ENCODE measurements at places on chromosomes 5 and 9.

GRCh38 chr9:115141612-115142011, 23.7 kb upstream of the TNC start:
- no peak for DNase-seq

- DNase-seq, result no peak
Measured at GRCh38 chr5:117859176-117859575, 1129.2 kb downstream of the DTWD2 start.

- no peak for DNase-seq
Measured at GRCh38 chr9:114246558-114246957, 76.3 kb upstream of the ORM1 start.

DNA sequence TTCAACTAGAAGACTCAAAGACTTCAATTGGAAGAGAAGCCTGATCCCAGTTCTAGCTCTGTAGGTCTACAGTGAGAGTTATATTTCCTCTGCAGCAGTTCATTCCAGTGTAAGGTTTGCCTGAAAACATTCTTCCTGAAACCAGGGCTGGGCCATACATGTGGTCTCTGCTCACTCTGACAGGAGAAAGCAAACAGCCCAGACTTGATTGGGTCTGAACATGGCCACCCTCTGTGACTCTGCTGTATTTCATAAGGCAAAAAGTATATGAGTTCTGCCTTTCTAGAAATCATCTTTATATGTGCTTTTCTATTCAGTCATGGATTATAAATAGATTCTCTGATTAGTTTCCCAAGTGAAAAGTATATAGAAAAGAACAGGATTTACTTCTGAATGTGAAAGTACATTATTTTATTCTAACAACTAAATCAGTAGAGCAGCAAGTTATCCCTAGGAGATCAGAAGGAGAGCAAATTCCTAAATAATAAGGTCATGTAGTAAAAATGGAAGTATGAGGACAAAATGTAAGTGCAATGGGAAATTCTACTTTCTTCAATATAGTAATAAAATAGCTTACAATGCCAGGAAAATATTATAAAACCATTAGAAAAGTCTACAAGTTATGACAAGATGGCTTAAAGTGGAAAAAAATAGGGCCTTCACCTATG, 144.3 kb downstream of the EFNA5 start:
- DNase-seq, result no peak

GRCh38 chr9:136531904-136532798, 13.7 kb downstream of the NOTCH1 start:
- no peak for DNase-seq

- DNase-seq, result no peak
Measured at GRCh38 chr9:10678010-10678409, 65.2 kb upstream of the PTPRD start.

Data from occipital lobe (tissue), 3 donors.